ENCODE measurements at places on chromosomes 6 and 20.

GRCh38 chr6:20238688-20239587 lies 26.7 kb upstream of the MBOAT1 start:
- DNase-seq, result no peak

DNA sequence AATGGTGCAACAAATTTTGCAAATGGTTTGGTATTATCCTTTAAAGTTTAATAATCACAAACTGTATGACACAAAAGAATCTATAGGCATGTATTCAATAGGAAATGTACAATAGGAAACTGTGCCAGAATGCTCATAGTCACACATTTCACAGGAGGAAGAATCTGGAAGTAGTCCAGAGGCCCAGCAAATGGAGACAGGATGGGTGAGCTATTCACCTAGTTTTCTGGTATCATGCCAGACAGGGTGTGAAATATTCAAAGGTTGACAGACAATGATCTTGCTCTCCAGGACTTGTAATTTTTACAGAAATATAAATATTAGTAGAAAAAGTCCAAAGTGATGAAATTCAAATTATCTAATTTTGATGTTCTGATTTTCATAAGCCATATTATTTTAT lies 520.1 kb upstream of the IMPG1 start:
- no peak for DNase-seq

GRCh38 chr20:21503345-21503744 lies 10.5 kb downstream of the NKX2-2 start:
- peak; percentile 65 for DNase-seq

DNA sequence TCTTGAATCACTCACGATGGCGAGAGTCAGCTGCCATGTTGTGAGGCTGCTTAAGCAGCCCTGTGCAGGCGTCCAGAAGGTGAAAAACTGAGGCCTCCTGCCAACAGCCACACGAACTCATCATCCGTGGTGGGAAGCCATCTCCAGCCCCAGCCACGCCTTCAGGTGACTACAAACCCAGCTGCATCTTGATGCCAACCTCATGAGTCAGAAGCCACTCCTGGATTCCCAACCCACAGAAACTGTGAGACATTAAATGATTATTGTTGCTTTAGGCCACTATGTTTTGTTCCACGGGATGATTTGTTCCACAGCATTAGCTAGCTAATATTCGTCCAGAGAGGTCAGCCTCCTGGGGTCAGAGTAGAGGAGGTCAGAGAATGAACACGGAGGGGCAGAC lies 80.5 kb downstream of the SNX5 start:
- DNase-seq, result no peak

DNA sequence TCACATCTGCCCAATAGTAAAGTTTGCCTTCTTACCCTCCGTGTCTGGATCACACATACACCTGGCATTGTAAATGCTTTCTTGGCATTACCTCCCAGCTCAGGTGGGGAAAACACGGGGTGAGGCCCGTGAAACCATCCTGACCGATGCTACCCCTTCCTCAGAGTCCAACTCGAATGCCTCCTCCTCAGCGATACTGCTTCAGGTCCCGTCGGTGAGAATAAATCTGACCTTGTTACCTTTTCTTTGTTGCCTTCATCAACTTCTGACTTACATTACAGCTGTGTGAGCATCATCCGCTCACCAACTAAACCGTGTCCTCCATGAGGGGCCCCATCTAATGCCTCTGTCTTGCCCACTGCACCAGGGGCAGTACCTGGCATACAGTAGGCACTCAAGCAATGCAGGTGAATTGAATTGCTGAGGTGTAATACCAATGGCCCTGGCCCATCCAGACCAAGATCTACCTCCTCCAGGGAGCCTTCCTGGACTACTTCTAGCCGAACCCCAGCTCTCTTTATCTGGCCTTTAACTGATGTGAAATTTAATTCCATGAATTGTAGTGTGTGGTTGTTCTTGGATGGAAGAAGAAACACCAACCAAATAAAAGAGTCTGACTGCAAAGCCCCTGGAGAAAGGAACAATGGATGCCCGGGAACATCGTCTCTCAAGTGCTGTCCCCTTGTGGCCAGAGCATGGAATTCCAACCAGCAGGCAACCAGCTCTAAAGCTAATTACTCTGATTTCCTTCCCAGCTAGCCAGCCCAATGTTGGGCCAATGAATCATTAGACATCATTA lies 141.5 kb downstream of the ANKRD60 start:
- peak; percentile 62 for DNase-seq

GRCh38 chr20:34016736-34017135 lies 23.0 kb downstream of the RALY start:
- no peak for DNase-seq

DNA sequence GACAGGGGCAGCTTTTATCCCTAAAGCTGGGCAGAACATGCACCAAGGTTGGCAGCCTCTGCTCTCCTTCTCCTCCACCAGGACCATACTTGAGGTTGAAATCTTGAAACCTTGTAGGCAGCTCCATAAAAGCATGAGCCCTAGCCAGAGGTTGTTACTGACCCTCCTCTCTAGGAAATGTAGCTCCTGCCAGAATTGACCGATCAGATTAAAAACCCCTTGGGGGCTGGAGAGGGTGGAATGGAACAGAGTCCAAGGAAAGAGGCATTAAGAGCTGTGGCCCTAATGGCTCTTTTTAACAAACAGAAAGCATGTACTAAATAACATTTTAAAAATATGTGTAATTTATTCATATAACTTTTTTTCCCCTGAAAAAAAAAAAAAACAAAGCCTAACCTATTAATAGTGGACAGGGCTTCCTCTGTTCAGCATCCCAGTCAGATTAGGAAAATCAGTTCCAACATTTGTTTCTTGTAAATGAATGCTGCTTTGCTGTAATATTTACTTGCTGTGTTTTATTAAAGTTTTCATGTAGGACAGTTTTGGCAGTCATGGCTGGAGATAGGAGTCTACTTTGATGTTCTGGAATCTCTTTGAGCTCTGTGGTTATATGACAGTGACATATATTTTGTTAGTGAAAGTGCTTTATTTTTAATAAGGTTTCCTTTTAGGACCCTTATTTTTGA lies 41.3 kb downstream of the MTHFD1L start:
- no peak for DNase-seq

- no peak for DNase-seq
Measured at GRCh38 chr6:3442431-3443220, 14.2 kb downstream of the SLC22A23 start.

DNA sequence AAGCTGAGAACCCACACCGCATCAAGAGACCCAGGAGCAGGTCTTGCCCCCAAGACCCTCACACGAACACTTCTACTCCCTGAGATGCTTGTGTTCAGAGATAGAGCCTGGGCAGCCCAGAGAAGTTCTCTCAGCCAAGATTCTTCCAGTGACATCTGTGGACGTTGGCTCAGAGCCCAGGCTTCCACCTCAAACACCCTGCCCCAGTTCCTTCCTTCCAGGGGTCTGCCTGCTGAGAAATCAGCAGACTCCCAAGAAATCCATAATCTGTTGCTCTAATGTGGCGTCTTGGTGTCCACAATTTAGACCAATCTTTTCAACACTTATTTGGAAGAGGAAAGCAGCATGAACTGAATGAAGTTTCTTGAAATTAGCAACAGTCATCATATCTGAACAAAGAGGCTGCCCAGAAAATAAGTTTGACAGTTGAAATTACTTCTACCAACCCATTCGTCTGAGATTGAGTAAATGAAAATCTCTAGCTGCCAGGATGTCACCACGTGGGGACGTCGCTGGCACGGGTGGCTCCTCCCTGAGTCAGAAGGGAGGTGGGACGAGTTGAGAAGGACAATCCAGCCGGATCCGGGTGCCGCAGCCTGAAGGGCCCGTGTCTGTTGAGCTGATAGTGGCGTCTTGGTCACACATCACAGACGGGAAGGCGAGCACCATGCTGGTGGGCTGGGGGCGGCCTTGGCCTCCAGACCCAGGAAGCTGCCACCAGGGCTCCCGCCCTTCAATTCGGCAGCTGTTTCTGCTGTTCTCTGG lies 400.9 kb downstream of the TAF4 start:
- DNase-seq, result no peak

- no peak for DNase-seq
Measured at GRCh38 chr20:21397341-21398108, at the start of gene NKX2-4. Gene NKX2-4, minus strand, starts transcription at chr20:21397526. Its CDS starts 127 bp downstream, at chr20:21397399.

GRCh38 chr20:43963872-43964791 lies 49.5 kb downstream of the TOX2 start:
- peak; percentile 35 for DNase-seq

GRCh38 chr6:6270948-6271535 lies 49.4 kb downstream of the F13A1 start:
- DNase-seq, result no peak

DNA sequence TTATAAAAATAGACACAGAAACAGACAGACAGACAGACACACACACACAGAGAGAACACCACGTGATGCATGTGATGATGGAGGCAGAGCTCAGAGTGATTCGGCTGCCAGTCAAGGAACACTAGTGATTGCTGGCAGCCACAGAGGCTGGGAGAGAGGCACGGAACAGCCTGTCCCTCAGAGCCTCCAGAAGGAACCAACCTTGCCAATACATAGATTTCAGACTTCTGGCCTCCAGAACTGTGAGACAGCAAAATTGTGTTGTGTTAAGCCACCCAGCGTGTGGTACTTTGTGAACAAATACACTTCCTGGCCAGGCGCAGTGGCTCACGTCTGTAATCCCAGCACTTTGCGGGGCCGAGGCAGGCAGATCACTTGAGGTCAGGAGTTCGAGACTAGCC lies 9.5 kb upstream of the PARD6B start:
- peak; percentile 65 for DNase-seq

- no peak for DNase-seq
Measured at GRCh38 chr6:163001330-163001729, 273.6 kb downstream of the PACRG start.

DNA sequence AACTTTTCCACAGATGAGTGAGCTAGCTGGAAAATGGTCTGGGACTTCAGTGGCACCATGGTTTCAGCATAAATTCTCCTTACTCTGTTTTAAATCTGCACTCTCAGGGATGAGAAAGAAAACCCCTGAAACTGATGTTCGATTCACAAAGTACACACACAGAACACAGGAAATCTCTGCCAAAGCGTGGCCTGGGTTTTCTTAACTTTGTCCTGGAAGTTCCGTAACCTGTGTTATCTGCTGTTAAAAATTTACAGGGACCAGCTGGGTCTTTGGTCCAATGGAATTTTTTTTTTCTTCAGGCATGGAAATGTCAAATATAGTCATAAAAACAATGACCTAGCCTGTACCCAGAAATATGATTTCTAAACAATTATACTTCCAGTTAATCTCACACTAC lies 7.3 kb downstream of the SCML4 start:
- no peak for DNase-seq

GRCh38 chr6:133555685-133556084 lies 314.5 kb downstream of the EYA4 start:
- DNase-seq, result no peak

GRCh38 chr20:6611911-6612605 lies 155.4 kb upstream of the BMP2 start:
- DNase-seq, result no peak

GRCh38 chr6:151447237-151447636 lies 4.7 kb downstream of the RMND1 start:
- DNase-seq, result no peak

GRCh38 chr6:50654155-50654554 lies 59.2 kb upstream of the TFAP2D start:
- DNase-seq, result no peak

DNA sequence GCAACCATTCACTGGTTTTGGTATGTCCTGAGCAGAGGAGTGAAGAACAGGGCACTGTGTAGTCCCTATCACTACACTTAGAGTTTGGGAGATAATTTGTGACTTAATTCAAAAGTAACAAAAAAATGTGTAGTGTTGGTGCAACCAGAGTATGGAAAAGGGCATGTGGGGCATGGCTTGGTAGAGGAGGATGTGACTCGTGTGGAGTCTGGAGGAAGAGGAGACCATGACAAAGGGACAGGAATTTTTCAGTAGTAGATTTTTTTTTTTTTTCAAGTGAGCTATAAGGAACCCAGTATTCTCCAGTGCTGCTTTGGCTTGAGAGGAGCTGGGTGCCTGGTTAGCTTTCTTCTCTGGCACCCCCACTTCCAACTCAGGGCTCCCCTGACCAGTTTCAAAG lies 5.1 kb downstream of the MTRES1 start:
- DNase-seq, result no peak

- DNase-seq, result no peak
Measured at GRCh38 chr6:34888514-34888856, 570 bp upstream of the ANKS1A start.

GRCh38 chr20:16479666-16480065 lies 93.6 kb downstream of the KIF16B start:
- no peak for DNase-seq

- DNase-seq, result no peak
Measured at GRCh38 chr6:36908747-36909146, 23.0 kb downstream of the C6orf89 start.

- DNase-seq, result no peak
Measured at GRCh38 chr6:137571854-137572253, 77.7 kb upstream of the OLIG3 start.

- peak; percentile 38 for DNase-seq
Measured at GRCh38 chr20:13008761-13009681, at the start of gene SPTLC3. Gene SPTLC3, plus strand, starts transcription at chr20:13008972. Its CDS starts 296 bp downstream, at chr20:13009268.

GRCh38 chr20:33401184-33401920 lies at the start of gene CDK5RAP1:
Gene CDK5RAP1, minus strand, starts transcription at chr20:33401519. Its CDS starts 4,455 bp downstream, at chr20:33397064.
- peak; percentile 92 for DNase-seq

DNA sequence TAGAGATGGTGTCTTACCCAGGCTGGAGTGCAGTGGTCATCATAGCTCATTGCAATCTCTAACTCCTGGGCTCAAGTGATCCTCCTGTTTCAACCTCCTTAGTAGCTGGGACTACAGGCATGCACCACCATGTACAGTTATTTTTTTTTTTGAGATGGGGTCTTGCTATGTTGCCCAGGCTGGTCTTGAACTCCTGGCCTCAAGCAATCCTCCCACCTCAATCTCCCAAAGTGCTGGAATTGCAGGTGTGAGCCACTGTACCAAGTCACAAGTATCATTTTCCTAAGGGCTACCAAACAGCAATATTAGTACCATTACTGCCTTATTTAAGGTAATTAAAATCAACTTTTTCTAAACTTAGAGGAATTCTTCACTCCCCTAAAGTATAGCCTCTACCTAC lies 49.4 kb downstream of the BACH2 start:
- no peak for DNase-seq

GRCh38 chr20:50187403-50188051 lies 3.1 kb upstream of the CEBPB start:
- DNase-seq, result peak; percentile 29

GRCh38 chr6:37454420-37455140 lies 21.6 kb downstream of the CMTR1 start:
- peak; percentile 27 for DNase-seq

DNA sequence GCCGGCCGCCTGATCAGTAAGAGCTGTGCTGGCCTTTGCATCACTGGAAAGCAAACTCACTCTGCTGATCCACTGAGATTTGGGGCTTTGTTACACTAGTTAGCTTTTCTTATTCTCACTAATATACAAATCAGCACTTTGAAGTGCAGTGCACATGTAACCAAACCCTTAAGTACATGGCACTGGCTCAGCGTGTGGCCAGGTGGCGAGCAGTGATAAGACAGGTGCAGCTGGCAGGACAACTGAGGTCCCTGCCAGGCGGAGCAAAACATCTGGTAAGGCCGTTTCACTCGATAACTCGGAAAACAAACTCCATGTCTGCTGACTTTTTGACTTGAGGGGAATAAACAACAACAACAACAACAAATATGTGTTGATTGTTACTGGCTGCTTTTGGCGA lies 11.0 kb downstream of the GFRA4 start:
- no peak for DNase-seq

All from Ammon's horn (tissue), 1 donor.